ENCODE measurements at places on chromosomes 3 and 15.

DNA sequence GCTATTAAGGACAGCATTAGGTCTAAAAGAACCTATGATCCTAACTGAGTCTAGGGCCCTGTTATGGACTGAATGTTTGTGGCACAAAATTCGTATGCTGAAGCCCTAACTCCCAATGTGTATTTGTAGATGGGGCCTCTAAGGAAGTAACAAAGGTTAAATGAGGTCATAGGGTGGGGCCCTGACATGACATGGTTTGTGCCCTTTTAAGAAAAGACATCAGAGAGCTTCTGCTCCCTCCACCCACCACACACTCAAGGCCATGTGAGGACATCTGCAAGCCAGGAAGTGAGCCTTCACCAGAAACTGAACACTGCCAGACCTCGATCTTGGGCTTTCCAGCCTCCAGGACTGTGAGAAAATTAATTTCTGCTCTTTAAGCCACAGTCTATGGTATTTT lies 49.2 kb downstream of the PHC3 start:
- no peak for DNase-seq

DNA sequence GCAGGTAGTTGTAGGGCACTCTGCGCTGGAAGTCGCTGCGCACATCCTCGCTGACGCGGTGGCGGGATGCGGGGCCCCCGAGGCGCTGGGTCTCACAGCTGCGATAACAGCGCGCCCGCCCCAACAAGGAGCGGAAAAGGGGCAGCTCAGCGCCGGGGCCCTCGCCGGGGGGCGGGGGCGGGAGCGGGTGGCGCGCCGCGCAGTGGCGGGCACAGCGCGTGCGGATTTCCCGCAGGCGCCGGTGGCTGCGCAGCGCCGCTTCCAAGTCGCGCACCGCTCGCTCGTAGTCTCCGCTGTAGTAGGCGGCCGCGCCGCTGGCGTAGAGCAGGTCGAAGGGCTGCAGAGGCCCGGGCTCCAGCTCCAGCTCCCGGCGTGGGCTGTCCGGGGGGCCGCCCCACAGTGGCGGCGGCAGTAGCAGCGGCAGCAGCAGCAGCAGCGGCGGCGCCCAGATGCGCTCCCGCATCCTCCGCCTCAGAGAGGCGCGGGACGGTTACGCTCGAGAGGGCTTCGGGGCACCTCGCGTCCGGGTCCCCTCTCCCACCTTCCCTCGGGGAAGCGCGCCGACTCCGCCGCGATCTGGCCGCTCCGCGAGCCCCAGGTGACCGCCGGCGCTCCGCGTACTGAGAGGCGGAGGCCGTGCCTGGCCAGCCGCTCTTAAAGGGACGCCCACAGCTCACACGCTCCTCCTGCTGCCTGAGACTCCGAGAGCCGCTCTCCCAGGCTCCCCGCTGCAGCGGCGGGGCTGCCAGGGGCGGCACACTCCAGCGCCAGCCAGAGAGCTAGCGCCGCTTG lies at the start of gene P3H2:
P3H2 (minus strand) TSS at position 629 of the 792 bp plus-strand sequence; CDS start at position 463, 166 bp downstream.
- peak; percentile 22 for DNase-seq

GRCh38 chr15:67419705-67420104 lies 101.2 kb upstream of the C15orf61 start:
- DNase-seq, result no peak

DNA sequence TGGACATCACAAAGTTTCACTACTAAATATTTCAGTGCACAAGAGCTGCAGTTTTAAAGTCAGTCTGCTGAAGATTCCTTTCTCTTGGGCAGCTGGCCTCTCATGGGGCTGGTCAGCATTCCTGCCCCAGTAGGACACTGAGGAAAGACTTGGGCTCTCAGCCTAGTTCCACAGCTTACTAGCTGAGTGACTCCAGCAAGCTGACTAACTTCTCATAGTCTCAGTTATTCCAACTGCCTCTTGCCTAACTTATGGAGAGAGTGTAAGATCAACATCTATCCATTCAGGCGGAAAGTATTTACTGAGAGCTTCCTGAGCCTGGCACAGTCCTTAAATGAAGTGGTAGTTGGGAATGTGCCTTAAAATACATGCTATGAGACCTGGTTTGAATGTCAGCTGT lies 27.0 kb downstream of the TM4SF4 start:
- DNase-seq, result no peak

DNA sequence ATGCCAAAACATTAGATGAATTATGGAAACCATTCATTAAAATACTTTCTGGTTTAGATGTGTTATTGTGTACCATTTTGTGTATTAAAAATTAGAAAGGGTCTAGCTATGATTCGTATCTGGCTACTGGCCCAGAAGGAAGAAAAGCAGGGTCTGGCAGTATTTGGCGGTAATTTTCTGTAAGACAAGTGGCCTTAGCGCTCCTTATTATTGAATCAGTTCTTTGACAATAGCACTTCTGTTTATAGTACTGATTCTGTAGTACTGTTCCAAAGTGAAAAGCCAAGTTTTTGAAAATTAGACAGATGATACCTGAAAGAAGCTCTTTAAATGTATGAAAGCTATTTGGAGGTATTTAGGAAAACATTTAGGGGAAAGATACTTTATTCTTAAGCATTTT lies 10.2 kb downstream of the GLCE start:
- DNase-seq, result no peak

GRCh38 chr15:70493787-70494516 lies 269.4 kb downstream of the UACA start:
- no peak for DNase-seq

GRCh38 chr15:101248274-101248673 lies 3.6 kb downstream of the CHSY1 start:
- DNase-seq, result no peak

DNA sequence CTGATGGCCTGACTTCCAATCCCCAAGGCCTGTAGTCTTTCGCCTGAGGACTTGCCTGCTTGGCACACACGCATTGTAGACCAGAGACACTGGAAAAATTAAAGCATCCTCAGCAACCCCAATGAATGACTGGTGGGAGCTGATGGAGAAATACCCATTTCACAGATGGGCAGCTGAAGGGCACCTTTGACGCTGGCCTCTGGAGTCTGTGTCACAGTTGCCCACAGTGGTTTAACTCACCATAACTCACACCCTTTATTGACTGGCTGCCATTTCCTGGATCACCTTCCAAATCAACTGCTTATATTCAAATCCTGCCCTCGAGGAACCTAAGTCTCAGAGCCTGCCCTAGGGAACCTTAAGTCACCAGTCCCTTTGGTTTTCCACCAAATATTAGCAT lies 183.1 kb downstream of the SHQ1 start:
- DNase-seq, result no peak

DNA sequence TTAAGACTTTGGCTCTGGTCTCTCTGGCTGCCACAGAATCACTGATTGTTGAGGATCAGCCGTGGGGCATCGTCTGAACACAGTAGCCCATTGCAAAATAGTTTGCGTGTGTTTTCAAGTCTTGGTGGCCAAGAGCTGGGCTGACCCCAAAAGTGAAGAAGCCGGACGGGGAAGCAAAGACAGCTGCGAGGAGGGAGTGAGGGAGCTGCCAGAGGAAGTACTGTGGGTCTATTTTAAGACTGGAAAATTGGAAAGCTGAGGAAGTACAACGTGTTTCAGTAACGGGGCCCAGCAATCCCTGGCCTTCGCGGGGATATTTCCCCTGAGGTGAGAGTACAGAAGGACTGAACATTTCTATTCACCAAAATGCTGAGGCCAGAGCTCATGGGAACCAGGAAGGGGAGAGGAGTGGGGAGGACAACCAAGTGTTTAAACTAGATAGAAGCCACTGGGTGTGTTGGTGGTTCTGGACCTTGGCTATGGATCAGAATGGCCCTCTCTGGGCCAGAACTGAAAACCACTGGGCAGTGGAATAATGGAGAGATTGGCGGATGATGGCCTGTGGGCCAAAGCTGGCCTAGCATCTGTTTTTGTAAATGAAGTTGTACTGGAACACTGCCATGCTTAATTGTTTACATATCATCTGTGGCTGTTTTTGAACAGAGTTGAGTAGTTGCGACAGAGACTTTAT lies 34.1 kb upstream of the LIMD1 start:
- no peak for DNase-seq

DNA sequence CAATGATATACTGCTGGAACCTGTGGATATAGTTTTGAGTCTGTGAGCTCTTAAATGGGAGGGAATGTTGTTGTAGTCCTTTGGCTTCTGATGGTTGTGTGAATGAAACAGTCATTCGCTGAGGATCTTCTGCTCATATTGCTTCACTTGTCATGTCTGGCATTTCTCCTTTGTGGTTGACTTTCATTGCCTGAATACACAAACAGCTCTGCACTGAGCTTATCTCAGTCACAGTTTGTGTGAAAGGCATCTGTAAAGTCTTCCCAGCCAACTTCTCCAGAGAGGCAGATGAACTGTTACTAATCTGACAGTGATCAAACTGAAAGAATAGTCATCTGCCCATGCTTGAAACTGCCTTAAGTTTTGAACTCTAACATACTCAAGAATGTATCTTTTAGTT lies 59.8 kb downstream of the TMED3 start:
- DNase-seq, result no peak

DNA sequence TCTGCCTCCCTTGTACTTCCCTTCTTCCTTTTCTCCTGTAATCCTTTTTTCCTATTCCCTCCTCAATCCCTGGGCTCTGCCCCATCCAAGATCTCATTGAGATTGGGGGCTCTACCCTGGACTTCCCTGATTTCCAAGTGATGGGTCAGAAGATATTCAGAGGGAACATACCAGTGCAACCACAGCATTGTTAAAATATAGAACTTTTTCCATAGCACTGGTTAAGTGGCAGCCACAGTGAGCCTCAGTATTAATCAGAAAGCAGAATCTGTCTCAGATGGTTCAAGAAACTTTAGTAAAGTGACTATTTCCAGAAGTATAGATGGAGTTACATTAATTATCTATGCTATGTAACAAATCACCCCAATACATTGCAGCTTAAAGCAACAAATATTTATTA lies 18.7 kb upstream of the SCN10A start:
- no peak for DNase-seq

- no peak for DNase-seq
Observed at GRCh38 chr15:52567871-52568600, 794 bp downstream of the ARPP19 start.

DNA sequence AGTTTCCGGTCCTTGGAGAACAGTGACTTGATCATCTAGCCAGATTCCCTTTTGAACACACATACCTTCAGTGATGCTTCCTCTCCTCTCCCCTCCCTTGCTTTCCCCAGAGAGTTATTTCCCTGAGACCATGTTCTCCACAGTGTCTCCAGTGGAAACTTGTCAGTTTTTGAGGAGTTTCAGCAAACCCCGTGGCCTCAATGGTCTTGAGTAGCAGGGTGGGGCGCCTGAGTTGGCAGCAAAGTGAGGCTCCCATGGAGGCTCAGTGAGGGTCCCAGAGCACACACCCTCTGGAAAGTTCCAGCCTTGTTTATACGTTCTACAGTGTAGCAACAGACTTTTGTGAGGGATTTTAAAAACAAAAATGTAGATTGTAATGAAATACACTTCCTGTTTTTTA lies 135.1 kb downstream of the LRRC28 start:
- no peak for DNase-seq

- no peak for DNase-seq
Observed at GRCh38 chr15:89462198-89462912, 34.0 kb downstream of the RHCG start.

GRCh38 chr15:63369781-63370180 lies 11.9 kb downstream of the CA12 start:
- no peak for DNase-seq

GRCh38 chr3:175015056-175015635 lies 156.0 kb downstream of the NAALADL2 start:
- no peak for DNase-seq

GRCh38 chr3:124557-125179 lies 71.9 kb upstream of the CHL1 start:
- DNase-seq, result no peak

GRCh38 chr15:90762109-90762508 lies 45.0 kb downstream of the BLM start:
- no peak for DNase-seq

GRCh38 chr3:5013021-5013906 lies 34.0 kb downstream of the BHLHE40 start:
- no peak for DNase-seq

- no peak for DNase-seq
Observed at GRCh38 chr3:185511711-185512110, 12.9 kb upstream of the TMEM41A start.

GRCh38 chr3:129985113-129985512 lies 10.6 kb downstream of the TRH start:
- DNase-seq, result no peak

DNA sequence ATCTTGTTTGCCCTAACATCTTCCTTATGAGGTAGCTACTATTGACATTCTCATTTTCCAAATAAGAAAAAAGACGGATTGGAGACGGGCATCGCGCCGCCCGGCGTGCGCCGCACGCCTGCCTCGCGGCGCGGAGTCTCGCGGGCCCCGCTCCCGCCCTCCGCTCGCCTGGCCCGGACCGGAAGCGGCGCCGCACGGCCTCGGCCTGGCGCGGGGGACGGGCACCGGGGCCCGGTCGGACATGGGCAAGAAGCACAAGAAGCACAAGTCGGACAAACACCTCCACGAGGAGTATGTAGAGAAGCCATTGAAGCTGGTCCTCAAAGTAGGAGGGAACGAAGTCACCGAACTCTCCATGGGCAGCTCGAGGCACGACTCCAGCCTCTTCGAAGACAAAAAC lies 112.0 kb downstream of the IL12A start:
- no peak for DNase-seq

DNA sequence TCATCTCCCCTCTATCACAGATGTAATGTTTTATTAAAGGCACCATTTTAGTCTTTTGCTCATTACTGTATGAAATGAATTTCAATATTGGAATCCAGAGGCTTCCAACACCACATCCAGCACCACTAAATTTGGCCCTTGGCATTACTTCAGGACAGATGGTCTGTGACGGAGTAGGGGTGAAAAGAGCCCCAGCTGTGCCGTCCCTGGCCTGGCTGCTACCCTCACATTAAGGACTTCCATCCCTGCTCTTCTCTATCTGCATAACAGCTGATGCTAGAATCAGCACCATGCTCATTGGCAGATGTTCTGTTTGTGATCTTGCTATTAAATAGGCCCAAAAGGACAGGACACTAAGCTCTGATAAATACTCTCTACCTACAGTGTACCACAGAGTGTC lies 152.9 kb downstream of the IL1RAP start:
- no peak for DNase-seq

GRCh38 chr3:130088061-130088460 lies 6.4 kb downstream of the ALG1L2 start:
- DNase-seq, result no peak

Measured in cortex of kidney (tissue), 1 donor.